Fibroblast of villous mesenchyme (primary cell): ENCODE measurements at places on chromosomes 12 and 14.
A peak's percentile ranks its signal among the peaks of the same experiment; 100 is the strongest.

- no peak for DNase-seq
Measured at GRCh38 chr12:12796928-12797793, 11.7 kb downstream of the APOLD1 start.

- no peak for DNase-seq
Measured at GRCh38 chr12:92601176-92601575, 101.6 kb upstream of the PLEKHG7 start.

- DNase-seq: peak; percentile 66
Measured at GRCh38 chr14:23299211-23299957, 3.3 kb downstream of the PPP1R3E start.

DNA sequence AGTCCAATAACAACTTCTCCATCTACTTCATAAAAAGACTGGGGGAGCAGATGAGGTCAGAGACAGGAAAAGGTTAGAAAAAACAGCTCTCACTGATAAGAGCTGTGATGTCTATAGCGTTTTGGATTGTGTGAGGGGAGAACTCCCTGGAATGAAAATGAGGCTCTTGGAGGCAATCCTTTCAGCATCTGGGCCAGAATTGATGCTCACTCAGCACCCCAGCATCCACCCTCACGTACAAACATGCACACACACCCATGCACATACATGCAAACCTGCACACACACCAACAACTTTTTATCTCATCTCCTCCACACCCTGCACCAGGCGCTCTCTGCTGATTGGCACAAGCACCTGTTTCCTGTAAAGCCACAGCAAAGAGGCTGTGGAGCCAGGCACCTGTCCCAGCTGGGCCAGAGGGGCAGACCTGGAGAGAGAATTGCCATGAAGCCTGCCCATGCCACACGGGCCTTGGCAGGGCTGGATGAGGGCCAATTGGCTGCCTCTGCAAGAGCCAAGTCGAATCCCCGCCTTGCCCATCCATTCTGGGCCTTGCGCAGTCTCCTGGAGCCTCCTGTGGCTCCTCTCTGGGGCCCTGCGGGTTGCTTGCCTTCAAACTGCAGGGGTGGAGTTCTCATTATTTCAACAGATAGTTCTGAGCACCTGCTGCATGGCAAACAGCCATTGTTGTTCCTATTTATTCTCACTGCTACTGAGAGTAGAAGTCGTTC is 53.1 kb downstream of the SYNE3 start:
- DNase-seq: no peak

- no peak for DNase-seq
Measured at GRCh38 chr12:113896194-113896593, 69.9 kb downstream of the RBM19 start.

GRCh38 chr12:19683178-19683927 is 244.1 kb downstream of the AEBP2 start:
- peak; percentile 64 for DNase-seq

DNA sequence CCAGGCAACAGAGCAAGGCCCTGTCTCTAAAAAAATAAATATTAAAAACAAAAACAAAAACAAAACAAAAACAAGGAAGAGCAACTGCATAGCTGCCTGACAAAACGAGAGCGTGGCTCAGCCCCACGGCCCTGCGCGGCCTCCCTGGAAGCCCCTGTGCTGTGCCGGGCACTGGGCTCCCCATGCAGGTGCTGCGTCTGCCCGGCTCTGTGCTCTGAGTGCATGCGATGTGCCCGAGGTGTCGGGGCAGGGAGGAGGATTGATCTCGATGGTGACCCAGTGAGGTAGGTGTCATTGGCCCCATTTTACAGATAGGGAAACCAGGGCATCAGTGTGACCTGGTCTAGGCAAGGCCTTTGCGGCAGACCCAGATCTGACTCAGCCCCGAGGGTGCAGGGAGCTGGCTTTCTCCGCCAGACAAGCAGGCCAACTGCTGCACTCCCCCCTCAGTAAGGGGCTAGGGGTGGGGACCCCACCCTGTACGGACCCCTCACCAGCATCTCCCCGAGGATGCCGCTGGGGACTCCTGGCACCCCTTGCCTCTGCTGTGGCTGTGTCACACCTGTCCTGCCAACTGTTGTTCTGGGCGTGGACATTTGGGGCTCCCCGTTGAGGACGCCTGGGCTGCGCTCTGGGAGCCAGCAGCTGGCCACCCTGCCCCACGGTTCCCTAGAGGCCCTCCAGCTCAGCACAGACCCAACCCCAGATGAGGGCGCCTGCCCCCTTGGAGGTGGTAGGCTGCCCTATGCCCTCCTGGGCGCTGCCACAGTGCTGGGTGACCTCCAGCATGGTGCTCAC is 15.3 kb downstream of the GPR132 start:
- DNase-seq: no peak

DNA sequence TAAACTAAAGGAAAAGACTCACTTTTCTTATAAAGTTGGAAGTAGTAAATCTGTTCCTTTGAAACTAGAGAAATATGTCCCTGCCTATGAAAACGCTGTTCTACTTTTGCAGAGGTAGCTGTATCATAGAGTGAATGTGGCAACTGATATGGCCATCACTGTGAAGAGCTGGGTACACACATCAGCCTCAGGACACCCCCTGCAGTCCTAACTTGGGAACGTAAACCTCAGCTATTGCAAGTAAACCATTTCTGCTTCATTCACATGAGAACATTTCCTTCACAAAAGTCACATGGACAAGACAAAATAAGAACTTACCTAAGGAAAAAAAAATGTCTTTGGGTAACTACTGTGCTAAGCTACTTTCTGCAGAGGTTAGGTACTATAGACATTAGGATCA is 233.3 kb upstream of the PPFIA2 start:
- DNase-seq: no peak

- DNase-seq: peak; percentile 98
Measured at GRCh38 chr12:49018261-49019119, at the start of gene PRKAG1. PRKAG1 (minus strand) TSS chr12:49018776; CDS start chr12:49018740, 36 bp downstream.
